Fibroblast of skin of scalp (primary cell): ENCODE measurements at places on chromosomes 1 and 21.

GRCh38 chr21:37986751-37987399 is 70.6 kb upstream of the KCNJ6 start:
- no peak for DNase-seq

DNA sequence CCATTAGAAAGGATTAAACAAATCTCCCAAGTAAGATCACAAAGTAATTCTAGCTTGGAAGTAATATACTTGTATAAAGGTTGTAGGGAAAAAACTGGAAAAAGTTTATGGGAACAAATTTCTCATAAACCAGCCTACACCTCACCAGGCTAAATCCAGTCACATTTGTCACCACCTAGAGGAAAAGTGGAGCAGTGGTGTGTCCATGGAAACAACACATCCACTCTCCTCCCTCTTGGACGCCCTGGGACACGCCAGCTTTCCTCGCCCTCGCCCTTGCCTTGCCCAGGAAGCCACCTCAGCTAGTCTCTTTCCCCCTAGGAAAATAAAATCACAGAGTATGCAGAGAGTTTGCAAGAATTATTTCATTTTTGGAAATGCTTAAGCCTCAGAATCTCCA is 2.2 kb downstream of the PALMD start:
- DNase-seq: no peak

DNA sequence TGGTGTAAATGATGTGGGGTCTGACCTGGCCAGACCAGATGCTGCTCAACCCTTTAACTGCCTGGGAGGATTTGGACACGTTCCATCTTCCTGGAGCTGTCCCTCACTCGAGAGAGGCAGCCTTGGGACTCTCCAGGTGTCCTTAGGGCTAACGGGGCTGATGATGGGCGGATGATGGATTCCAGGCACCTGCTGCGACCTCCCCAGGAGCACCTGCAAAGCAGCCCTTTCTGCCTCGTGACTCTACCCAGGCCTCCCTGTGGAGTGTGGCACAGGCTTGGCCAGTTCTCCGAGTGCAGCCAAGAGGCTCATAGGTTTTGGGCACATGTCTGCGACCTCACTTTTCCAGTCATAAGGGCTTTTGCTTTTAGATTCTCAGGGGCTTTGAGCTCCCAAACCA is 12.3 kb upstream of the TRIM17 start:
- no peak for DNase-seq

DNA sequence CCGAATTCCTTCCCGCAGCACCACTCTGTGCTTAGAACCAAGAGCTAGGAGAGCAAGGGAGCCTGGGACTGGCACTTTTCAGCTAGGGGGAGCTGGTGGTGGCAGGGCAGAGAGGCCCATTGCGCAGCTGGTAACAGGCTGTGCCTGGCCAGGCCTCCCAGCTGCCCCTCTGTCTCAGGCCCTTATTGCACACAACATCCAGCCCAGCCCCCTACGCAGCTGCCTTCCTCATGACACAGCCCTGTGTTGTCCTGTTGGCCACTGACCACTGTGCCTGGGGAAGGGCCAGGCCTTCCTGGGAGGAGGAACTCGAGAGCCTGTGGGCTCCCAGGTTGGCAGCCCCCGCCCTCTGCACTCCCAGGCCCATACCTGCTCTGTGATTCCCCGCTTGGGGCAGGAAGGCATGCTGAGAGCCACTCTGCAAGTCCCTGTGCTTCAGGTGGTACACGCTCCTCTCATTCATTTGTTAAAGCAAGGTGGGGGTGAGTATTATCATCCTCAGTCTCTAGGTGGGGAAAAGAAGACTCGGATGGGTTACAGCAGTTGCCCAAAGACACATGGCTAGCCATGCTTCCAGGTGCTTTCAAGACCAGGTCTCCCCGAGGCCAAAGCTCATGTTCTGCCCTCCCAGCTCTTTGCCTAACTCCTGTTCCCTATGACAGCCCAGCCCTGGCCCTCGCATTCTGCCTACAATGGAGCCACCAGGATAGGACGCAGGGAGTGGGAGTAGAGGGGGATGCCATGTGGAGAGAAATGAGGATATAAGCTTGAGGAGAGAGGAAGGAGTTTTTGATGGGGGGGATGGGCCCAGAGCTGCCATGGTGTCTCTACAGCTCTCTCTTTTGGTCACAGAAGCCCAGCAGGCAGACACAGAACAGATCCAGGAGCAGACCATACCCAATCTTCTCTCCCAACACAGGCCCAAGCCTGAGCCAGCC is 81.8 kb downstream of the TMEM53 start:
- no peak for DNase-seq

GRCh38 chr1:227318853-227319607 is 738 bp upstream of the CDC42BPA start:
- peak; percentile 76 for DNase-seq

DNA sequence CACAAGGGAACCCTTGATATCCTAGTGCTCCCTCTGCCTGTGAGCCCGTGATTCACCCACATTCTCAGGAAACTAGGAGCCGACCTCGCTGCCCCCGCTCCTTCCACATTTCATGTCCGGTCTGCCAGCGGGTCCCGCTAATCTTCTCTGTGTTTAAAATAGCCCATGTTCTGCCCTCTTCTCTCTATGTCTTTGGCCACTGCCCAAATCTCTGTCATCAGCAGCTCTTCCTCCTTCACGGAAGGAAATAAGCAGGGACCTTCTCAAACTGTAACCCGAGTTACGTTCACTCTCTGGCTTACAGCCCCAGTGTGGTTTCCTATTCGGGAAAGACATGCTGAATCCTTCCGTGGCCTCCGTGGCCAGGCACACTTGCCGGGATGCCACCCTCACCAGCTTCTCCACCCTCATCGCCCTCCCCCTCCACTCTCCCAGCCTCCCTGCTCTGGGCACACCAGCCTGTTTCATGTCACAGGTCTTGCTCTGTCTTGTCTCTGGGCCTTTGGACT is 21.1 kb upstream of the UBXN10 start:
- DNase-seq: no peak

DNA sequence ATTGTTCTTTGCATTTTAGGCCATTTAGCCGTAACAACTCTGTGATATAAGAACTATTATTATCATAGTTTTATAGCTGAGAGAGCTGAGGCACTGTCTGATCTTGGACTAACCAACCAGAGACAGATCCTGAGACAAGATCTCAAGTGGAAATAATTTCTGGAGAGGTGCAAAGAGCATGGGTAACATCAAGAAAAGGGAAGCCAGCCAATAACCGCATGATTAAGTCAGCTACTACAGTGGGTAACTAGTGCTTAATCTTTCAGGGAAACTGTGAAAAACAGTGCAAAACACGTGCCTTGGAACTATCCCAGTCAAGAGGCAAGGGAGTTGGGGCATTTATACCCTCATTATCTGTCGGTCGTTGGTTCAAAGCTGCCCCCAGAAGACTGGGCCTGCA is 105.8 kb downstream of the OMA1 start:
- no peak for DNase-seq

GRCh38 chr1:115433483-115433882 is 95.4 kb upstream of the NGF start:
- no peak for DNase-seq

GRCh38 chr1:85033221-85033620 is 15.1 kb downstream of the MCOLN3 start:
- no peak for DNase-seq

DNA sequence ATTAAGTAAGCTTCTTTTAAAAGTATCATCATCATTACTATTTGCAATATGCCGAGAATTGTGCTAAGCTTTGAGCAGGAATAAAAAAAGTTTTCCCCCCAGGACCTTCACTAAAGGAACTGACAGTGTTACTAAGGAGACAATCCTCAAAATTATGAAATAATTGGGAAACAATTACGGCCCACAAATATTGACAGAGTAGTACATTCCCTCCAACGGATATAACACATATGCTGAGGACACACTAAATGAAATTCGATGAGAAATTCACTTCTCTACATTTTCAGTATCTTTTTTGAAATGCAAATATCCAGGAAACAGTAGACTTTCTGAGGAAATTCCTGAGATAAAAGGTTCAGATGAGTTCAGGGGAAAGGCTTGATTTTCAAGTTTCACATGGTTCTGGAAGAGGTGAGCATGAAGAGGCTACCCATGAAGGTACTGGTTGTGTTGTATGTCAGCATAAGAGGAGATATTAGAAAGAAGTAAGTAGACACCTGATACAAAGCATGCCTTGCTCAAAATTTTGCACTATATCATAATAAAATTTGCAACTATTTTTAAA is 171.2 kb upstream of the NR5A2 start:
- no peak for DNase-seq

DNA sequence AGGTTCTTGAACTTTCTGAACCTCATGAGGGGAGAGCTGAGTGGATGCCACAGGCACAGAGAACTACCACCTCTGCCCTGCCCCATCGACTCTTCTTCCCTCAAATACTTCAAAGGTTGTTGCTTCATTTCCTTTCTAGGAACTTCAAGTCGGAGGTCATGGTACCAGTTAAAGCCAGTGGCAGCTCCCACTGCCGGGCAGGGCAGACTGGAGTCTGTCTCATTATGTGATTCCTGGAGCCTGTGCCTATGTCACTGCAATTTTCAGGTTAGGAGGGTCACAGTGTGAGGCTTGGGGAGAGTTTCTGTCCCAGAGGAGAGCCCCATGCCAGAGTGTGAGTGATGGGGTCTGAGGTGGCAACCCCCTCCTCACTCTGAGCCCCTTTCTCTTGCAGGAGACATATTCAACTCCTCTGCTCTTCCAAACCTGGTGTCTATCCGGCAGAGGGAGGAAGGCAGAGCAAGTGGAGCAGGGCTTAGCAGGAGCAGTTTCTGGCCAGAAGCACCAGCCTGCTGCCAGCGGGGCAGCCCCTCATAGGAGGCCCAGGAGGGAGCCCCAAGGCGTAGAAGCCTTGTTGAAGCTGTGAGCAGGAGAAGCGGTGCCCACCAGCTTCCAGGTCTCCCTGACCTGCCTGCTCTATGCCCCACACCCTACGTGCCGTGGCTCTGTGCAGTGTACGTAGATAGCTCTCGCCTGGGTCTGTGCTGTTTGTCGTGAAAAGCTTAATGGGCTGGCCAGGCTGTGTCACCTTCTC is 29.3 kb downstream of the CAMK1G start:
- DNase-seq: no peak

GRCh38 chr1:192108161-192108560 is 50.1 kb upstream of the RGS18 start:
- no peak for DNase-seq

DNA sequence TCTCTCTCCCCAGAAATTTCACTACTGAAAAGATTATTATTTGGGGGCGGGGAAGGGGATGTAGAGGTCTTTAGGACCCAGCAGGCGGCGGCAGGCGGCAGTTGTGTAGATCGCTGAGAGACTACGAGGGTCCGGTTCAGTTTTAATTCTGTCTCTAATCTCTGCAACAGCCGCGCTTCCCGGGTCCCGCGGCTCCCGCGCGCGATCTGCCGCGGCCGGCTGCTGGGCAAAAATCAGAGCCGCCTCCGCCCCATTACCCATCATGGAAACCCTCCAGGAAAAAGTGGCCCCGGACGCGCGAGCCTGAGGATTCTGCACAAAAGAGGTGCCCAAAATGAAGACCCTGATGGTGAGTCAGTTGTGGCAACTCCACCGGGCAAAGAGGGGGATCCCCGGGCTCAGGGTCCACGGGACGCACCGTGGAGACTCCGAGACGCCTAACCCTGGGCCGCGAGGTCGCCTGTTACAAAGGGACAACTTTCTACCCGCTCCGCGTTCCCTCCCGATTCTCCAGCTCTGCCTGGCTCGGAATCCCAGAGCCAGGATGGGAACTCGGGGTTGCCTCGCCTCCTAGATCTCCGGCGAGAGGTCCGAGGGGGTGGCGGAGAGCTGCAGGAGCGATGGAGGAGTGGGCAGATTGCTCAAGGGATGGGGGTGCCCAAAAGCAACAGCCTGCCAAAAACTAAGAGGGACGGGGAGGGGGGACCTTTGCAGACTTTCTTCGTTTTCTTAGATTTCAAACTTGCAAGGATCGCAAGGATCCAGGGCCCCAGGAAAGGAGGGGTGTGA is at the start of gene ST6GALNAC5:
TSS of gene ST6GALNAC5 (plus strand) at position 139 of the 789 bp plus-strand sequence.
- peak; percentile 65 for DNase-seq

- no peak for DNase-seq
Observed at GRCh38 chr1:155014709-155015508, 12.3 kb downstream of the ZBTB7B start.

DNA sequence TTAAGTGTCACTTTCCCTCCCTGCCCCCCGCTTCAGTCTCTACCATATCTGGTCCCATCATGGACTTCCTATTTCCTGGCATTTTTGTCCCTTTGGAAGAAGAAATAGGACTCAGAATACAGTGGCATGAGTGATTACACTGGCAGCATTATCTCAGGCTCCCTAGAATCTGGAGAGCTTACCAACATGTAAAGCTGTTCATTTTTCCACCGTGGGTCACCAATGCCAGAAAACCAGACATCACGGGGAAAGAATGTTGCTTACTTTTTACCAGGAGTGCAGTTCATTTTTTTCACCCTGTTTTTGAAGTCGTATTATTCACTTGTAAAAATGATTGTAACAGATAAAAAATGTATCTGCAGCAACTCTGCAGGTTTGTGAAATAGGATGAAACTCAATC is 44.8 kb downstream of the BACH1 start:
- peak; percentile 75 for DNase-seq

DNA sequence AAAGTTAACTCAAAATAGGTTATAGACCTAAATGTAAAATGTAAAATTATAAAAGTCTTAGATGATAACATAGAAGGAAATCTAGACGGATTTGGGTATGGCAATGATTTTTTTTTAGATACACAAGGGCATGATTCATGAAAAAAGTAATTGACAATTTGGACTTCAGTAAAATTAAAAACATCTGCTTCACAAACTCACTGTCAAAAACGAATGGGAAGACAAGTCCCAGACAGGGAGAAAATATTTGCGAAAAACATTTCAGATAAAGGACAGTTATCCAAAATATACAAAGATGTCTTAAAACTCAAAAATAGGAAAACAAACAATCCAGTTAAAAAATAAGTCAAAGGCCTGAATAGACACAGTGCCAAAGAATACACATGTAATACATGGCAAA is 9.7 kb upstream of the PTGS2 start:
- peak; percentile 17 for DNase-seq

GRCh38 chr1:58726581-58726980 is 26.7 kb upstream of the MYSM1 start:
- DNase-seq: no peak

GRCh38 chr1:121458291-121459048 is 273.7 kb downstream of the SRGAP2C start:
- no peak for DNase-seq

DNA sequence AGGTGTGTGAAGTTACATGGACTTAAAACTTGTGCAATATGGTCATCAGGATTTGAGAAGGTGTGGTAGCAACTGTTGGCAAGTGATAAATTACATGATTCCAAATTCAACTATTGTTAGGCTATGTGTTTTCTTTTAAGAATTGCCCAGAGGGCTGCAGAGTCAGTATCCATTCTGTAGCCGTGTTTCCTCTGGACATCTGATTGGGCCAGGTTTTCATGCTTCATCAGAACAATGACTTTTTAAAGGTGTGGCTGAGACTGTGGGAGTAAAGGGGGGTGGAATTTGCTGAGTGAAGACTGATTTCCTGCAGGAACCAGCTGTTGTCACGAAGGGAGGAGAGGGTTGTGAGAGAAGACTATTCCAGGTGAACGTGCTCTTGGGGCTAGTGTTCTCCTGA is 1.7 kb upstream of the HRNR start:
- no peak for DNase-seq

- peak; percentile 81 for DNase-seq
Observed at GRCh38 chr21:45130324-45130774, 56.0 kb downstream of the ADARB1 start.

GRCh38 chr21:21712748-21713520 is 714.7 kb downstream of the NCAM2 start:
- DNase-seq: peak; percentile 81
